Stimulated activated CD4-positive, alpha-beta T cell treated with anti-CD3 and anti-CD28 coated beads, TNF-alpha, amount 100 ng/mL, for 4 hours (primary cell): ENCODE measurements at places on chromosomes 7 and 10.

GRCh38 chr7:133024596-133024995 lies 57.3 kb downstream of the CHCHD3 start:
- DNase-seq, result no peak

DNA sequence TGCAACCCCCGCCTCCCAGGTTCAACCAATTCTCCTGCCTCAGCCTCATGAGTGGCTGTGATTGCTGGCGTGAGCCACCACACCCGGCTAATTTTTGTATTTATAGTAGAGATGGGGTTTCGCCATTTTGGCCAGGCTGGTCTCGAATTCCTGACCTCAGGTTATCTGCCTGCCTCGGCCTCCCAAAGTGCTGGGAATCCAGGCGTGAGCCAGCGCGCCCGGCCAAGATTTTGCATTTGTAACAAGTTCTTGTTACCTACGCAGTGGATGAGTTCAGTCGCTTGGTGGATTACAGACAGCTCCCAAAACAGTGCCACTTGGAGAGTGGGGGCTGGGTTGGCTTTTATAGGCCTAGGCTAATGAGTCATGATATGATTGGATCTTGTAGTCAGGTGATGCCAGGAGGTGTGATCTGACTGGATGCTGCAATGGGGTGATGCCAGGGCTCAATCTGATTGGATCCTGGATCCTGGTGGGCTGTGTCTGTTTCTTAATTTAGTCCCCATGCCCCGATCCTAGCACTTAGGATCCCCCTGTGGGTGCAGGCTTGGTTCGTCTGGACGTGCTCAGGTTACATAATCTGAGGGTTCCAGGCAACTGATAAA lies 20.3 kb downstream of the SBDS start:
- DNase-seq, result no peak

DNA sequence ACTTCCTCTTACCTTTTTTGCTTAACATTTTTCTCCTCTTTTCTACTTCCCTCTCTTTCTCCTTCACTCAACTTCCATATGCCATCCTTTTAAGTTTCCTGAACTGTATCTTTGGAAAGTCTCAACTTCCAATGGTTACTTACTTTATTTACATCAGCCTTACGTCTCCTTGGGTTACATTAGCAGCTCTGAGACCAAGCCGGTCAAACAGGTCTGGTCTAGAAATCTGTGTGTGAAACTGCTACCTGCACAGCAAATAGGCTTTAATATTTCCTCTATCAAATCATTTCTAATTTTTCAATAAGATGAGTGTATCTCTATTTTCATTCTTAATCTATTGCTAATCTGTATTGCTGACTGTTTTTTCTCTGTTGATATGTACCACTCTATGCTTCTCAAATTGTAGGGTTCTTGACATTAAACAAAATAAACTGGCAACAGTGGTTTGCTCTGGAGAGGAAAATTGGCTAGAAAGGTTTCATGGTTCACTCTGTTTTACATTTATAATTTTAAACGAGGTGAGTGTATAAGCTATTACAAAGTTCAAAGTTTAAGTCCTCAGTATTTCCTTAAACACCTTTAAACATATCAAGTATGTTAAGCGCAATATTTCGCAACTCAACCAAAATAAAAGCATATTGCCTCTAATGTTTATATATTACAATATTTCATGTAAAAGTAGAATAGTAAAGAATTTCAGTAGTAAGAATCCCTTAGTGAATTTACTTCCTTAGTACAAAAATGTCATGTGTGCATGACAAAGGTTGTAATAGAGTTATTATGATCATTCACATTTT lies 3.6 kb upstream of the SEMA3C start:
- DNase-seq, result no peak

GRCh38 chr10:80185578-80186299 lies 19.6 kb downstream of the ANXA11 start:
- DNase-seq, result no peak

DNA sequence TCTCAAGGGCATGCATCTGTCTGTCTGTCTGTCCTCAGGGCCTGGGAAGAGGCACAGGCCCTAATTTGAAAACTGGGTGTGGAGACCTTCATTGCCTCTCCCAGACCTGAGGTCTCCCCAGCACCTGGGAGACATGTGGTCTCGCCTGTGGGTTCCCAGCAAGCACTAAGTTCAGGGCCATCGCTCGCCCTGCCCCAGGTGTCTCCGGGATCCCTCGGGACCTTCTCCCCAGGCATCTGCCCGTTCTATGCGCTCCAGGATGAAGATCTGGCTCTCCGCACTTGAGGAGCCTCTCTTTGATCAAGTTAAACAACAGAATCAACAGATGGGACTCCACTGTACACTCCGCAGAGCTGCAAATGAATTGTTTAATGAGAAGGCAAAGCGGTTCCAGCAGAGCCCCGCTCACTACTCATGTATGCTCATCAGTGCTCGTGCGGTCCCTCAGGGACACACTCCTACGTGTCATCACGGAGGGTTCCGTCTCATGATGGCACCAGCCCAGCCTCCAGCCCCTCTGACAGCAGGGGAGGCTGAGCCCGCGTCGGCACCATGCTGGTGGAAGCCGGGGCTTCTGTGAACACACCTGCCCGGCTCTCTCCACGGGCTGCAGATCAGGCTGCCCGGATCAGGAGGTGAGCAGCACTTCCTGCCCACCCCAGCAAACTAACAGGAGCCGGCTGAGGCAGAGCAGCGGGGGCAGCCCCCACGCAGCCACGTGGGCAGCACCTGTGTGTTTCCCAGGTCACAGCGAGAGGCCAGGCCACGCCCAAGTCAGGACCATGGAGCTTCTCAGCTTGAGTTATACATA lies 132.8 kb downstream of the TCERG1L start:
- no peak for DNase-seq

DNA sequence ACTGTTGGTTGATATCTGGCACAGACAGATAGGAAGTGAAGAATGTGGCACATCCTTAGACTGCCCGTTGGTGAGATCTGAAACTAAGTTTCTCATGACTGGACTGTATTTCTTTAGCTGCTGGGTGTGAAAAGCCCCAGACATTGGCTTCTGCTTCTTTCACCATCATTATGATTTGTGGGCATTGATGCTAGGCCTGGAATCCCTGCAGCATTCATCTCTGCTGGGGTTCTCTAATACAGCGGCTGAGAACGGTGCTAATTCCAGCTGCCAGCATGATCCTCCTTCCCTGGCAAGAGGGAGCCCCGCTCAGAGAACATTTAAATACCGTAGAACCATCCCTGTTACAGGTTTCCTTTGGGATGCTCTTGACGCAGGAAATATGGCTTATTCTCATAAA lies 26.2 kb downstream of the RBM20 start:
- DNase-seq, result no peak

GRCh38 chr10:74542077-74542476 lies 284.3 kb upstream of the KAT6B start:
- no peak for DNase-seq

GRCh38 chr10:67612577-67613537 lies 83.1 kb downstream of the CTNNA3 start:
- DNase-seq, result no peak

- DNase-seq, result no peak
Measured at GRCh38 chr7:2803755-2804154, 40.4 kb downstream of the GNA12 start.

- DNase-seq, result no peak
Measured at GRCh38 chr10:76871697-76872295, 765.8 kb downstream of the KCNMA1 start.
